Non-pigmented ciliary epithelial cell (primary cell): ENCODE measurements at places on chromosomes 6 and 20.

- no peak for DNase-seq
These were observed 10.6 kb downstream of the PGK2 start for GRCh38 chr6:49776444-49776843.

DNA sequence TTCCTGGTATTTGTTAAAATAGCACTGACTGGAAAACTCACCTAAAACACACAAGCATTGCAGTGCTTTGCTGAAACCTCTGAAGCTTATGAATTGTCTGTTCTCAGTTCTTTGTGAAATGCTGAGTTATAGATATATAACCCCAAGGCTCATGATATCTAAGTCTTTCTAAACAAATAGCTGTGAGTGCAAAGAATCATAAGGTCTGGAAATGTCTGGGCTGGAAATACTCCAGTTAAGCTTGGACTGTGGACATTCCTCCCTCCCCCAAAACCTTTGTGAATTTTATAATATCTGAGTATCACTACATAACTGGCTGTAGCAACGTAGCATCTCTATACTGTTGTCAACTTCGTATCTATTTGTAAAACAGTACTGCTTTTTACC is 69.1 kb downstream of the CBLN4 start:
- DNase-seq = no peak

DNA sequence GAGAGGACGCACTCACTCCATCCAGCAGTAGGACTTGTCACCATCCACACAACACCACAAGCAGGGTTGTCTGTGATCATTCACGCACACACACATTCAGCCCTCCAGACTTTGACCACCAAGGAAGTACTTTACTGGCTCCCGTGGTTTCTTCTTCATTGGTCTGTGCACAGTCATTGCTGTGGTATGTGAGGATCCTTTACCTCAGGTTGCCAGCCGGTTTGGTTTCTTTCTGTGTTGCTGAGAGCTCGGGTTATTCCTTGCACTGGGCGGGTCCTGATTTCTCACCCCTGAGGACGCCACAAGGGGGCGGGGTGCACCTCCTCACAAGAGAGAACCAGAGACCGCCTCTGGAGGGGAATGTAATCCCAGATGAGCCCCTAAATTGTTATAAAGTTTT is 11.2 kb downstream of the SLC35A1 start:
- peak; percentile 27 for DNase-seq

GRCh38 chr6:152529369-152529768 is 107.8 kb downstream of the SYNE1 start:
- DNase-seq = peak; percentile 5

- DNase-seq = no peak
These were observed 379.6 kb upstream of the TSHZ2 start for GRCh38 chr20:52592567-52592966.

DNA sequence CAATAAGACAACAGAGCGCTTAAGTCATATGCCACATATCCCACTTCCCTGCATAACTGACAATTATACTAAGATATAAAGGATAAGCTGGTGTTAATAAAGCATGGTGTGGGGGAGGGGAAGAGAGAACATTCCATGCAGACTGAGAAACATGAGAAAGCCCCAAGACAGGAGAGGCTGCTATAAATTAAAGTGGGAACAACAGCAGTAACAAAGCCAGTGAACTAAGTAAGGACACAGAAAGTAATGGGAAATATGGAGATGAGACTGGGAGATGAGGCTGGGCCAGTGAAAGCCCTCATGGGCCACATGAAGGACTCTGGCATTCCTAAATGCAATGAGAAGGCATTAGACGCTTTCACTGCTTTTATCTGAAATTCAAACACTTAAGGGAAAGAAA is 41.3 kb downstream of the SESN1 start:
- DNase-seq = no peak

- no peak for DNase-seq
These were observed 1.9 kb downstream of the TMEM30A start for GRCh38 chr6:75282706-75283105.

DNA sequence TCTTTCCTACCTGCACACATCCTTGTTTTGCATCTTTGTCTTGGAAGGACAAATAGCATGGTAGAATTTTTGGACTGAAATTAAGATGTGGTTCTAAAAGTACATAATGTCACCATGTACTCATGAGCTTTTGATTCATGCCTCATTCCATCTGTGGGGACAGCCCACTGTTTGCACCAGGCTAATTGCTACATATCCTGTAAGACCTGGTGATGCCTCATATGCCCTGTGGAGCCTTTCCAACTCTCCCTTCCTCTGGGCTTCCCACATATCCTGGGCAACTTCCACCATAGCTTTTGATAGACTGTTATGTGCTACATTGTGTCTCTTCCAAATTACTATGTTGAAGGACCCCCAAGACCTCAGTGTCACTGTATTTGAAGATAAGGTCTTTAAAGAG is 213.6 kb upstream of the PREP start:
- no peak for DNase-seq

DNA sequence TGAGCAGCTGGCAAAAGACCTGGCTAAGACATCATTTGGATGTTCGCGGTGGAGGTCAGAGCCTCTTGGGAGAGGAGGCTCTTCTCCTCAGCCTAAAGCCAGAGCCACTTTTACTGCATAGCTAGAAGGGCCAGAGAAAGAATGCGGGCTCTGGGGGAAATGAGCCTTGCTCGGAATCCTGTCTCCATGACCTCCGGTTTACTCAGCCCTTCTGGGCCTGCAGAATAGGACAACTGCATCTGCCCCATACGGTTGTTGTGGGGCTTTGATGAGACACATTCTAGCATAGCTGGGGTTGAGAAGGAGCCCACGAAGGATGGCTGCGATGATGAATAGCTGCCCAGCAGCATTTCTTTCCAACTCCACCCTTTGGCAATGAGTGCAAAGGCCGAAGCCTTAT is 115.0 kb upstream of the SLC22A23 start:
- DNase-seq = no peak

GRCh38 chr6:65289491-65289890 is 417.5 kb downstream of the EYS start:
- DNase-seq = peak; percentile 18

DNA sequence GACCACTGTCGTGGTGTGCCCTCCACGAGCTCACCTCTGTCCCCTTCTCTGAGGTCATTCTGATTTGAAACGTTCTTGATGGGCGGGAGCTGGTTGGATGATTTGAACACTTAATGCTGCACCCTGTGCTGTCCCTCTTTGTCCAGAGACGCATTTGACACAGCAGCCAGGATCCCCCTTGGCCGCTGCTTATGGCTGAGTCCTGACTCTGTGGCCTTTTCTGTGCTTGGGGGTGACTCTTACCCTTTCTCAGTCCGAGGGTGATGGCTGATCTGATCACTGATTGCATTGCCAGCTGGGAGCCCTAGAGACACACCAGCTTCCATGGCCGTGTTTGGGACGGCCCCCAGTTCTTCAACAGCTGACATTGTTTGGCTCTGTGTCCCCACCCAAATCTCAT is 43.5 kb upstream of the FRMD1 start:
- DNase-seq = no peak

- DNase-seq = no peak
These were observed 82.6 kb downstream of the SLC22A3 start for GRCh38 chr6:160430751-160431150.

DNA sequence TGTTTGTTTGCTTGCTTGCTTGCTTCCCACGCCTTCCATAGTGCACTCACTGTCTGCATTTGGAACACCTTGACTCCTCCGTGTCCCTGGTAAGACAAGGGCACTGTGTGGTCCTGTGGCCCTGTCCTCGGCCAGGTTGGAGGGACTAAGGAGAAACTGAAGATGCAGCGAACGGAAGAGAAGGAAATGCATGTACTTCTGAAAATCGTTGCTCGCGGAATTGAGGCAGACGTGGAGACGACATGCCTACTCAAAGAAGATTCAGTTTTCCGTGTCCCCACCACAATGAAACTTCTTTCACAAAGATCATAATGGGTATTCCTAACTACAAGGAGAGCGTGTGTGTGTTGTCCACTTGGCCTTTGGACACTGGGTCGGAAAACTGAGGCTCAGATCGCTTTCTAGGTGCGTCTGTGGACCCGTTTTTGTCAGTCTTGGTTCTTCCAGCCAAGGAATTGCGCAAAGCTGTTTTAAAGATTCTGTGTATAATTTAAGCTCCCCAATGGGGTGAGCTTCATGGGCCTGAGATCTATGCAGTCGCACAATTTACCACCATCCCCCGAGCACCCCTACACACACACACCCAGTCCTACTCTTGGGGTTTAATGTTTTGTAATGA is 120.4 kb upstream of the ZNF184 start:
- DNase-seq = no peak

GRCh38 chr20:50719328-50719727 is 12.1 kb upstream of the PARD6B start:
- DNase-seq = no peak

GRCh38 chr6:167214206-167214605 is 56.4 kb upstream of the GPR31 start:
- no peak for DNase-seq

DNA sequence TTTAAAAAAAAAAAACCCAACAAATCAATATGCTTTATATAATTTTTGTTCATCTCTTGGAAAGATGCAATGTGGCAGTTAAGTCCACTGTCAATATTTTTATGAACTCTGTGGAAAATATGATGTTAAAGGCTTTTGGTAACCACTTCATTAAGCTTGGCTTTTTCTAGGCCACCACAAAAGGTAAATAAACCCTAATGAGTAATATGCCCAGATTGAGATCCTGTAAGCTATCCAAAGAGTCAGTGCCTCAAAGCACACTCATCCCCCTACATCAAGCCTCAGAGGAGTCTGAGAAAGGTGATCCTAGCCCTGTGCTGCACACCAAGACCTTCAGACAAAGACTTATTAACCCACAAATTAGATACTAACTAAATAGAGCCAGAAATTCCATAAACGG is 121.1 kb downstream of the CDC5L start:
- DNase-seq = peak; percentile 40

- DNase-seq = no peak
These were observed 6.1 kb downstream of the SAMD3 start for GRCh38 chr6:130216620-130217019.

DNA sequence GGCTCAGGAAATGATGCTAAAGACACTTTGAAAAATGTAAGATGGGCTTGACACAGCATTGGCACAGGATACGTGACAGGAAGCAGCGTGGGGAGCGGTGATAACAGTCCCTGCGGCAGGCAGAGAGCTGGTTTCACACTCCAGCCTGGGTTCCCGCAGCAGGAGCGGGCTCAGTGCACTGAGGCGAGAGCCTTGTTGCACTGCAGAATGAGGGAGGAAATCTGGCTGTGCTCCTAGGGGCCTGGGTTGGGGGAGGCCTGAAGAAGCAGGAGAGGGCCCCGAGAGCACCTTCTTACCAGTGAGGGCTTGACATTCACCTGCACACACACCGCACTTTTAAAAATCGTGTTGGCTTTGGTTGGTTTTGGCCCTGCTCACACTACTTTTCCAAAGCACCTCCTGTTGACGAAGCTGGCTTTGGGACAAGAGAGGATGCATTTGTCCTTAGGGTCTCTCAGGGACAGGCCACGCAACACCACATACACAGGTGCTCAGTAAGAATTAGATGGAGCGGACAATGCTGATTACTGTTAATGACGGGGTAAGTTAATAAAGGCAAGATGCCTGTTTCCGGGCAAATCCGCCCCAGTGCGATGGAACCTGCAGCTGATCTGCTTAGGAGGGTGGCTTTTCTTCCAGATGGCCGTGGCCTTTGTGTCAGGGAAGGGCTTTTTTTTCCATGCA is 49.4 kb upstream of the ARMC2 start:
- no peak for DNase-seq

GRCh38 chr6:29769336-29769735 is 46.1 kb downstream of the HLA-F start:
- DNase-seq = no peak

DNA sequence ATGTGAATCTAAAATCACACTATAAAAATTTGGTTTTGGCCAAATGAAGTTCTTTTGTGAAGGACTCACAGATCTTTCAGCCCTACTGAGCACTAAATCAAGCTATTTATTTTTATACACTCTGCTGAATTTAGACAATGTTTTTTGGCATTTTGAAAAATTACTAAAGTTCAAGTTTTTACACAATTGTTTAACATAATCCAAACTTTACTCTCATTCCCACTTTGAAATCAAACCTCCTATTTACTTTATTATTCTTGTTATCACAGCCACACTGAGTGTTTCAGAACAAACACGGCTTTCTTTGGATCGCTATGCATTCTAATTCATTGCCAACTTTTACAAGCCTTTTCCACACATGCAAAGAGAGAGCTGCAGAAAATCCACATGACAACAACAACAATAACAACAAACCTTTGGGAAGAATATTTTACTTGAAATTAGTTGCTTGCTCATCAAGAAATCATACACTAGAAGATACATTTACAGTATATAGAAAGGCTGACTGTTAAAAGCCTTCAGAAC is 49.1 kb upstream of the TMEM30A start:
- DNase-seq = no peak

DNA sequence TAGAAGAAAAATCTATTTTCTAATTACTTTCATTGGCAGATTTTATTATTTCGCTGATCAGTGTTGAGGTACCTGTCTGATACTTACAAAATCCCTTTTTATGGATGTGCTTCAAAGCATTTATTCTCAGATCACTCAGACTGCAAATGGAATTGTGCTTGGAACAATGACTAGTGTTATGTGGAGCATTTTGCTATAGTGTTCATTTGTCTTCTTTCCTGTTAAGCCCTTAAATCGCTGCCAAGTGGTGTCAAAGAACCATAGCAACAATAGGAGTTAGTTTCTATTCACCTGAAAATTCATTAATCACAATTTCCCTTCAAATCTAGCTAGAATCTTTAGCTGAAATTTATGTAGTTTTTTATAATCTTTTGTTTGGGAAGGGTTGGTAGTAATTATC is 29.8 kb downstream of the SMPDL3A start:
- no peak for DNase-seq

GRCh38 chr20:53706466-53707370 is 113.1 kb upstream of the ZNF217 start:
- no peak for DNase-seq

DNA sequence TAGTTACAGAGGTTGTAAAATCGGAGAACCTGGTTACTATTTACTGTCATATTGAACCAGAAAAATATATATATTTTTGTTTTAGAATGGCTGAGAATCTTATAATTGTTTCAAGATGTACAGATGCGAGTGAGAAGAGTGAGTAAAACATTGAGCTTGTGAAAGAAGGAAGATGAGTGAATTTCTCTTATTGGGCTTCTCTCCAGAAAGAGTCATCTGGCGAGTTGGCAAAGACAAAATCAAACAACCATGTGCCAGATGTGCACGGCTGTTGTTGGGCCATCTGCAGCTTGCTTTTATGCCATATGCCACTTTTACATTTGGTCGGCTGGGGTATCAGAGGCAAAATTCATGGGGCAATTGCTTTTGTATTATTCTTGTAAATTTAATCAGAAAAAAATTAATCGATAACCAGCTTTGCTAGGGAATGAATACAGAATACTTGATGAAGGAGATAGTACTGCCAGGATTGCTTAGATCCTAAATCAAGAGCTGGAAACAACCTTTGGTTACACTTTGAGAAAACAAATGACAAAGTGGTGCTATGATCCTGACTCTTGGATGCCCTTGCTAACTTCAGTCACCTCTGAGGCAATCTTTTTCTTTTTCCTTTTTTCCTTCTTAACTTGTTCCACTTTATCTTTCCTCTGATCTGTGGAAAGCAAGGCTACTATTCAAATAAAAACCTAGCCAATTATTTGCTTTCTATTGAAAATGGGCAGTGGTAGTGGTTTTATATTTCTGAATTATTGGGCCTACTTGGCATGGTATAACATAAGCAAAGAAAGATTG is 97.1 kb upstream of the GRIK2 start:
- no peak for DNase-seq
